K562 (cell line): ENCODE measurements at places on chromosomes 7 and 10.

DNA sequence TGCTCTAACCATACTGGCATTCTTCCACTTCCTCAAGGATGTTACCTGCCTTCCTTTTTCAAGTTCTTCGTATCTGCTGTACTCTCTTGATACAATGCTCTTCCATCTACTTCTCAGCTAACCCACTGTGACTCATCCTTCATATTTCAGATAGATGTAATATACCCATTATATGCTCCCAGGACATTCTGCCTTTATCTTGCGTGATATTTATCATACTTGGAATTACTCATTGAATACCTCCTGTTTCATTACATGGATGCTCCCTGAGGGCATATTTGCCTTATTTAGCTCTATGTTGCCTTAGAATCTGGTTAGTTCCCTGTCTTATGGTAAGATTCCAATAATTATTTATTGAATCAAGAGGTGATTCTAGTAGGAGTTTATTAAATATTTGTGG is 706.4 kb downstream of the SORCS3 start:
- H3K36me3 ChIP-seq = no peaks in the 10 kb centered on the region
- no peak for DNase-seq
- no peaks in the 10 kb centered on the region for H3K4me1 ChIP-seq
- H3K4me3 ChIP-seq = no peak overlapping the region
- H3K27ac ChIP-seq = no peak overlapping the region
- H3K27me3 ChIP-seq = no peaks in the 10 kb centered on the region

- no peaks in the 10 kb centered on the region for H3K27me3 ChIP-seq
- no peak for DNase-seq
- H3K36me3 ChIP-seq = no peaks in the 10 kb centered on the region
- H3K4me3 ChIP-seq = no peak overlapping the region
- peaks cover 33% of the 10 kb centered on the region for H3K4me1 ChIP-seq
- H3K27ac ChIP-seq = no peak overlapping the region
Observed at GRCh38 chr7:106770191-106770590, 94.9 kb upstream of the PIK3CG start.

DNA sequence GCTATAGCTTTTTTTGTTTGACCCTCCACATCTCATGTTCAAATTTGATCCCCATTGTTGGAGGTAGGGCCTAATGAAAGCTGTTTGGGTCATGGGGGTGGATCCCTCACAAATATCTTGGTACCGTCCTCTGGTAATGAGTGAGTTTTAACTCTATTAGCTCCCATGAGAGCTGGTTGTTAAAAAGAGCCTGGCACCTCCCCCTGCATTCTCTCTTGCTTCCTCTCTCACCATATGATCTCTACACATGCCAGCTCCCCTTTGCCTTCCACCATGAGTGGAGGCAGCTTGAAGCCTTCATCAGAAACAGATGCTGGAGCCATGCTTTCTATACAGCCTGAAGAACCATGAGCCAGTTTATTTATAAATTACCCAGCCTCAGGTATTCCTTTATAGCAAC is 43.0 kb upstream of the IMMP2L start:
- no peaks in the 10 kb centered on the region for H3K27me3 ChIP-seq
- H3K4me3 ChIP-seq = no peak overlapping the region
- H3K4me1 ChIP-seq = no peaks in the 10 kb centered on the region
- H3K36me3 ChIP-seq = no peaks in the 10 kb centered on the region

DNA sequence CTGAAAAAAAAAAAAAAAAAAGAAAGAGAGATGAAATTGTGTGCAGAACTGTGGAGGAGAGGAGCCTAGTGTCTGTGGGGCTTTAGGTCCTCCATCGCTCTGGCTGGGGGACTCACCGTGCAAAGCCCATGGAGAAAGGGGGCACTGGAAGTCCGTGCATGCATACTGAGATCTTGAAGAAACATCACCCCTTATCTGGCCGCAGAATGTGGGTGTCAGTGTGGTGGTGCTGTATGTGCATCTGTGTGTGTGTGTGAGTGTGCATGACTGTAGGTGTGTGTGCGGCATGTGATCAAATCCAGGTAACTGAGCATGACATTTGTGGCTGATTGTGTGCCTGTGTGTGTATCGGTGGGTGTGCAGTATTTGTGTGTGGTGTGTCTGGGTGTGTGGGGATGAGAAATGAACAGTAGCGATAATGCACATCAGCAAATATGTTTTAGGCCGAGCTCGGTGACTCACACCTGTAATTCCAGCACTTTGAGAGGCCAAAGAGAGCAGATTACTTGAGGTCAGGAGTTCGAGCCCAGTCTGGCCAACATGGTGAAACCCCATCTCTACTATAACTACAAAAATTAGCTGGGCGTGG is 8.8 kb upstream of the CLDN3 start:
- no peak overlapping the region for H3K4me3 ChIP-seq
- peak; percentile 6 for DNase-seq
- H3K27ac ChIP-seq = no peak overlapping the region
- no peaks in the 10 kb centered on the region for H3K27me3 ChIP-seq

- no peaks in the 10 kb centered on the region for H3K4me1 ChIP-seq
- H3K4me3 ChIP-seq = no peak overlapping the region
- peaks cover 87% of the 10 kb centered on the region for H3K36me3 ChIP-seq
- no peaks in the 10 kb centered on the region for H3K27me3 ChIP-seq
Observed at GRCh38 chr10:5782174-5782573, 31.1 kb downstream of the GDI2 start.

GRCh38 chr10:93758891-93759410 is 1.2 kb downstream of the LGI1 start:
- H3K27me3 ChIP-seq = peaks cover 33% of the 10 kb centered on the region
- H3K4me3 ChIP-seq = no peak overlapping the region
- DNase-seq = no peak

- peaks cover 7% of the 10 kb centered on the region; the same call in 2 of the 3 replicates for H3K36me3 ChIP-seq
- H3K4me1 ChIP-seq = peaks cover 6% of the 10 kb centered on the region; the same call in 2 of the 3 replicates
- no peaks in the 10 kb centered on the region for H3K27me3 ChIP-seq
- peak; percentile 75 for DNase-seq
Observed at GRCh38 chr7:139620676-139621344, 97.3 kb downstream of the CLEC2L start.

DNA sequence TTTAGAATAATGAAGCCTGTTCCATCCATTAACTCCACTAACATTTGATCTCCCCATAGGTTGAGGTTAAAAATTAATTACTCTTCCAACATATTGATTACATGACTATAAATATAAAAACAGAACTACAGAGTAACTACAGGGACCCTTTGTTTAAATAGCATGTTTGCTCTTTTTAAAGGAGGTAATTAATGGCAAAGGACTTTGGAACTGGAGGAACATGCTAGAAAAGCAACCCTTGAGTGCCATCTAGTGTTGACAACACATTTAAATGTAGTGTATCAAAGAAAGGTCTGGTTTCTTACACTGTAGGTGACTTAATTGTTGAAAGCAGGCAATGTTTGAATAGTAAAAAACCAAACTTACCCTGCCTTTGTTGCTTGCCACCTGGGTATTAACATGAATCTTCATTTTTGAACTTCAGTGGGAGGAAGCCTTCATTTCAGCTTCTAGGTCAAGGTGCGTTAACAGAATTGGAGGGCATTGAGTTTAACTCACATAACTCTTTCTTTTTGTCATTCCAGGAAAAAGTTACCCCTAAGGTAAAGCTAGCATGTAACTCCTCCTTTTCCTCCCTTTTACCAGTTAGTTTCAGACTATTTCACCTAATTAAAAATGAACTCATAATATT is 52.6 kb upstream of the CAPZA2 start:
- H3K4me3 ChIP-seq = no peak overlapping the region
- H3K27ac ChIP-seq = no peak overlapping the region
- no peaks in the 10 kb centered on the region for H3K4me1 ChIP-seq
- H3K36me3 ChIP-seq = no peaks in the 10 kb centered on the region
- DNase-seq = peak; percentile 41

GRCh38 chr10:114902151-114902550 is 35.8 kb upstream of the TRUB1 start:
- H3K4me1 ChIP-seq = no peaks in the 10 kb centered on the region
- H3K36me3 ChIP-seq = no peaks in the 10 kb centered on the region
- no peak overlapping the region for H3K4me3 ChIP-seq
- H3K27ac ChIP-seq = no peak overlapping the region

DNA sequence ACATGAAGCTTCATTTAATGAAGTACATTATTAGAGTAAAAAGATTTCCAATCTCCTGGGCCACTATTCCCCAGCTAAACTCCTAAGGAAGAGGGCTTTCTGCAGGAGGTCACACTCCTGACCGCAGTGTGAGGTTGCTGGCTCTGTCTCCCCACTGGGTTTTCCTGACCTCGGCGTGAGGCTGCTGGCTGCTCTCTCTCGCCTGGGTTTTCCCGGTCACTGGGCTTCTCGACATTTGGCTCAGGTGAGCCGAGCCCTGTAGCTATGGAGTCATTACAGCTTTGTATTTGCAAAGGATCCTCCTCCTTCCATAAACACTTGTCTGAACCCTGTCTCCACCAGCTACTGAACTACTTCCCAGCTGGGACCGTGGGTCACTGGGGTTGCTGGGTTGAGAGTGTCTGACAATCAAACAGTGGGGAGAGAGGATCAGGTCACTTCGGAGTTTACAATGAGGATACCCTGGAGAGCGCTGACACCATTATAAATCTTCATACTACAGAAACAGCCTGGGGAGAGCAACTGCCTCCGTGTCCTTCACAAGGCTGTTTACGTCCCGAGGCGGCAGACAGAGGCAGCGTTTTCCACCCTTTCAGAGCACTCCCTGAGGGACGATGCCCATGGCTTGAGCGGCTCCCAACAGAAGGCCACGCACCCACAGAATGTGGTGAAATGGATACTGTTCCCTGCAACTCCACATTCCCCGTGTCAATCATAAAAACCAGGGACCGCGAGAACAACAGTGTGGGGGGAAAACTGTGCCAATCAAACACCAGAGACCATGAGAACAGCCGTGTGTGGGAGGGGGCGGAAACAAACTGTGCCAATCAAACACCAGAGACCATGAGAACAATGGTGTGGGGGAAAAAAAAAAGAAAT is 226.2 kb downstream of the ZMYND11 start:
- H3K4me1 ChIP-seq = no peaks in the 10 kb centered on the region
- no peaks in the 10 kb centered on the region for H3K36me3 ChIP-seq
- no peak for DNase-seq
- no peak overlapping the region for H3K4me3 ChIP-seq
- no peak overlapping the region for H3K27ac ChIP-seq
